Activated CD4-positive, alpha-beta T cell treated with anti-CD3 and anti-CD28 coated beads, Interleukin-2, amount 50 U/mL, for 4 hours (primary cell): ENCODE measurements at places on chromosomes 2 and 18.

GRCh38 chr2:32838949-32839348, 107.8 kb upstream of the LTBP1 start:
- DNase-seq = no peak

DNA sequence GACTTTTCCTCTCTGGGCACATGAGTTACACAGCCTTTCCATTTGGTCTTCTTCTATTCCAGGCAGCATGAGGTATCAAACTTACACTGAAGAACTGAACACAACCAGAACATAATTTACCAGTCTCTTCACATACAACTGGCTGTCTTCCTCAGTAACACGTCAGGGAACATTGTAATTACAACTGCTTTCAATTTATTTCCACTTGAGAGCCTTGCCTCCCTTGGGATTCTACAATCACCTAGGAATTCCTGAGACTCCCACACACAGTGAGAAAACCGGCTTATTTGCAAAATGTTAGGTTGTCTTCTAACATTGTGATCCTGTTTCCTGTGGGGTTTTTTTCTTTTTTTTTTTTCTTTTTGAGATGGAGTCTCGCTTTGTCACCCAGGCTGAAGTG, 149.9 kb downstream of the TMX3 start:
- no peak for DNase-seq

GRCh38 chr2:149692961-149693396, 105.4 kb upstream of the MMADHC start:
- no peak for DNase-seq

DNA sequence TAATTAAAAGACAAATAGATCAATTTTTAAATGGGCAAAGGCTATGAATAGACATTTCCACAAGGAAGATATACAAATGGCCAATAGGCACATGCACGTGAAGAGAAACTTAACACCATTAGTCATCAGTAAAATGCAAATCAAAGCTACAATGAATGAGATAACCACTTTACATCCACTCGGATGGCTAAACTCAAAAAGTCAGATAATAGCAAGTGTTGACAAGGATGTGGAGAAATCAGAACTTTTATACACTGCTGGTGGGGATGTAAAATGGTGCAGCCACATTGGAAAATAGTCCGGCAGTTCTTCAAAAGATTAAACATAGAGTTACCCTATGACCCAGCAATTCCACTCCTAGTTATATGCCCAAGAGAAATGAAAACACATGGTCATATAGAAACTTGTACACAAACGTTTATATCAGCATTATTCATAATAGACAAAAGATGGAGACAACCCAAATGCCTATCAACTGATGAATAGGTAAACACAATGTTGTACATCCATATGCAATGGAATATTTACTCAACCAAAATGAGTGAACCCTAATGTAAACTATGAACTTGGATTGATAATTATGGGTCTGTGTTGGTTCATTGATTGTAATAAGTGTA, 51.1 kb downstream of the SMAD7 start:
- DNase-seq = no peak
